ENCODE measurements at places on chromosomes 11 and 22.

DNA sequence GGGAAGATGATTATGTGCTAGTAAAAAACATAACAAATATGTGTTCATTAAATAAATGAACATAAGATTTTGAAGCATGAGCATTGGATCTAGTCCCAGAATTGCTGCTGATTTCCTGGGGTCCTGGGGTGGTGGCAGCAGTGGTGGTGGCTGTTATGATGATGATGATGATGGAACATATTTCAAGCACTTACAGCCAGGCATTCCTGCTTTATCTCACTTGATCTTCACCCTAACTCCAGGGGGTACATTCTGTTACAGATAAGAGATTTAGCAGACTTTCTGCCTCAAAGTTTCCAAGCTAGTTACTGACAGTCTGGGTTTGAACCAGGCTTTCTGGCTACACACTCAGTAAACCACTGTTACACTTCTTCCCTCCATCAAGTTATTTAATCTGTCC lies 5.2 kb downstream of the TRAPPC4 start:
- DNase-seq: no peak

DNA sequence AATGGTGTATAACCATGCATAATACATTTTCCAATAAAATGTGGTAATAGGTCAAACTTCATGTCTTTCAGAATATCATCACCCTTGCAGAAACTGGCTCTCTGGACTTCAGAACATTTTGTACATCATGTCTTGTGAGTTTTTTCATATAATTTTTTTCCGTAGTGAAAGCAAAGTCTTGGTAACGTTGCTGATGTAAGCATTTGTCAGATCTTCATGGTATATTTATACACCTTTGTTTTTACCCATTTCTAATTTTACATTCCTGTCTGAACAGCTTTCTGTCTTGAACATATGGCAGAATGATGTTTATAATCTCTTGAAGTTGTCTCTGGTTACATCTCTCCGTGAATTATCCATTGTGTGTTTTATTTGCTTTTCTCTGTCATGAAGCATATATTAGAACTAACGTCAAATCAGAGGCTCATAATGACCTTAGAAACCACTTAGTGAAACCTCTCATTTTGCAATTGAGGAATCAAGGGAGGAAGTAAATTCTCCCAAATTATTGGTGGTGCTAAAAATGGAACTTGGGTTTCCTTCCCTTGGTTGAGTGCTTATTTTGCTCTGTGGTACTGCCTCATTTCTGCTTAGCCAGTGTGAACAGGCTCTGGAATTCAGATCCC lies 37.4 kb downstream of the CSRP3 start:
- no peak for DNase-seq

GRCh38 chr22:33903012-33903411 lies 17.3 kb downstream of the LARGE1 start:
- DNase-seq: no peak

DNA sequence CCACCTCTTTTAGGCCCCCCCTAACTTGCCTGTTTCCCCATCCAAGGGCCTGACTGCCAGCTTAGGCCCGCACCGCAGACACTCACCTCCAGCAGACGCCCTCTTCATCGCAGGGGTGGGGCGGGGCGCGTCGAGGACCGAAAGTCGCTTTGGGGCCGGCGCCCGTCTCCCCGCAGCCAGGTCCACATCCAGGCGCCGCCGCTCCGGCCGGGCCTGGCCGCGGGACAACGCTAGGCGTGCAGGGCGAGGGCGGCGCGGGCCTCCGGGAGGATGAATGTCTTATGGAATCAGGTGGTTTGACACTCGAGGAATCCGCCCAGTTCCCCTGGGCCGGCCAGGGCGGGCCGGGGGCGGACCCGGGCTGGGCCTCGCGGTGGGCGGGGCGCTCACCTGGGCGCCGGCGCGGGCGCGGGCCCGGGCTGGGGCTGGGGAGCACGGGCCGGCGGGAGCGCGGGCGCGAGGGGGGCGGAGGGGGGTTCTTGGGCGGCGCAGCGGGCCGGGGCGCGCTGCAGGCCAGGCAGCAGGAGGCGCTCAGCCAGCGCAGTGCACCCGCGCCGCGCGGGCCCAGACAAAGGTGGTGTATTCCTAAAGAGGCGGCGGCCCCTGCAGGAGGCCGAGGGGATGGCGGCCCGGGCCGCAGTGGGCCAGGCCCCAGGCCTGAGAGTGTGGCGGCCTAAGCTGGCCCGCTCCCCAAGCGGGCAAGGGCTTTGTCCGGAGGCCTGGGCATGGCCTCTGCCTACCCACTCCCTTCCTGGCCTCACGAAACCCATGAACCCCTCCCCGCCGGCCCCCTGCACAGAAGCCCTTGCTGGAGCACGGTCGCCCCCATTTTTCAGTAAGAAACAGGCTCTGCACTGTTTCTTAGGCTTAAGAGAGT lies 177.6 kb downstream of the IGLL1 start:
- no peak for DNase-seq

GRCh38 chr11:134362192-134362901 lies 30.6 kb downstream of the GLB1L2 start:
- DNase-seq: no peak

GRCh38 chr11:35414311-35414710 lies 5.0 kb downstream of the SLC1A2 start:
- DNase-seq: no peak

- no peak for DNase-seq
These were observed 74.1 kb downstream of the COMMD9 start for GRCh38 chr11:36214976-36215692.

DNA sequence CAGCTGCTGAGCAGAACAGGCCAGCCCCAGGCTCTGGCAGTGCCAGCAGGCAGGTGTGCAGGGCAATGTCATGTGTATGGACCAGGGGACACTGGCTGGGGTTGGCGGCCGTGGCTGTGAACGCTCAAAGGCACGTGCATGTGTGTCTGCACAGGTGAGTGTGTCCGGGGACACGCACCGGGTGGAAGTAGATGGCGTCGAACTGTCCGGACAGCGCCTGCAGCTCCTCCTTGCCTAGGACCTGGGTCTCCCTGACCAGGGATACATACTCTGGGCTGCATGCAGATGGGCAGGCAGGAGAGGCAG lies 863 bp downstream of the HDAC10 start:
- no peak for DNase-seq

DNA sequence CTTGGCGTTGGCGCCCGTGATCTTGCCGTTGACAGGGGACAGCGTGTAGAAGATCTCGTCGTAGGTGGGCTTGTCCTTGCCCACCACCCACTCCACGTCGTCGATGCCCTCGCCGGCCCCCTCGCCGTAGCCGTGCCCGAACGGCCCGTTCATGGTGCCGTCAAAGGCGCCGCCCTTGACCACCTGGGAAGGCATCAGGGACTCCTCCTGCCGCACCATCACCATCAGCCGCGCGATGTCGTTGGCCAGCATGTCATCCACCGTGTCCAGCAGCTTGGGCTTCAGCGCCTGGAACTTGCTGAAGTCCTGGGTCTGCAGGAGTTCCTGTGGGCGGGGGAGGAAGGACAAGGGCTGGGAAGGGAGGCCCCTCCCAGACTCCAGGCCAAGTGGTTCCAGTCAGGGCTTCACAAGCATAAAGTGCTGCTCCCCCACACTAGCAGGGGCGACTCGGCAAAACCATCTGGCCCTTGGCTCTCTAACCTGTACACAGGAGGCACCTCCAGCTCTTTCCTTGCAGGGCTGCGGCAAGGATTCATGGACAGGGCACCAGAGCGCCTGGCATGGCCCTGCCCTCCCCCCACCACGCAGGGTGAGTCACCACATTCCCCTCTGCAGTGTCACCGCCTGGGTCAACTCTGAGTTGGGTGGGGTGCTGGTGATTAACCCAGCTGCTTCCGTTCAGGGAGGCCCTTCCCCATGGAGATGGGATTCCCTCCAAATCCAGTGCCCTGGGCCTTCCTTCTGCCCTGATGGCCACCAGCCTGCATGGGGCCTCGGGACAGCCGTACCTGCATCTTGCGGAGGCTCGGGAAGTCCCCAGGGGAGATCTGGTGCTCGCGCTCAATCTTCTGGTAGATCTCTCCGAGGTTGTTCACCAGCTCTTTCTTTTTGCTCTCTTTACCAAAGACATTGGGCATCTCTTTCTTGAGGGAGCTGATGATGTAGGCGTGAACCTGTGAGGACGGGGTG lies 10.4 kb upstream of the CDC42BPG start:
- DNase-seq: no peak

- DNase-seq: no peak
These were observed 12.7 kb upstream of the CTSD start for GRCh38 chr11:1776331-1776851.

GRCh38 chr22:33652615-33653014 lies 267.7 kb downstream of the LARGE1 start:
- DNase-seq: no peak

DNA sequence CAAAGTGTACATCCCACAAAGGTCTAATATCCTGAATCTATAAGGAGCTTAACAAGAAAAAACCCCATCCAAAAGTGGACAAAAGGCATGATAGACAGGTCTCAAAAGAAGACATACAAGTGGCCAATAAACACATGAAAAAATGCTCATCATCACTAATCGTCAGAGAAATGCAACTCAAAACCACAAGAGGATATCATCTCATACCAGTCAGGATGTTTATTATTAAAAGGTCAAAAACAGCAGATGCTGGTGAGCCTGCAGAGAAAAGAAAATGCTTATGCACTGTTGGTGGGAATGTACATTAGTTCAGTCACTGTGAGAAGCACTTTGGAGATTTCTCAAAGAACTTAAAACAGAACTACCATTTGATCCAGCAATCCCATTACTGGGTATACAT lies 12.7 kb downstream of the LGALS12 start:
- DNase-seq: no peak

- DNase-seq: no peak
These were observed 23.4 kb upstream of the GPR83 start for GRCh38 chr11:94424662-94425061.

- DNase-seq: no peak
These were observed 19.6 kb upstream of the PRODH start for GRCh38 chr22:18955696-18956095.

GRCh38 chr11:96168623-96169022 lies 174.4 kb downstream of the MAML2 start:
- DNase-seq: no peak

DNA sequence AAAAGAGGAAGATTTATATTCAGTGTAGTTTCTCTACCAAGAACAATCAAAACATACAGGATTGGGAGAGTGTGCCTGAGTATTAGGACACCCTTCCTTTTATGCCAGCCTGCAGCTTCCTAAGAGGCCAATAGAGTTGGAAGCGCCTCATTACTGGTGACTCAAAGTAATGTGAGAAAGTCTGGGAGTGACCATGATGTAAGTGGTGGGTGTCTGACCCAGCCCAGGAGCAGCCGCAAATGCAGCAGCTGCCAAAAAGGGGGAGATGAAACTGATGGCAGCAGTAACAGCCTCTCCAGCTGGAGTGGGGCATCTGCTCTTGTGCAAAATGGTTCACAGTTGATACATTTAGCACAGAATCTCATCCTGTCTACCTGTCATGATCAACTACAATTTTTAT lies 62.0 kb downstream of the ZNF280B start:
- DNase-seq: no peak

GRCh38 chr11:125242141-125242775 lies 77.7 kb downstream of the PKNOX2 start:
- no peak for DNase-seq

DNA sequence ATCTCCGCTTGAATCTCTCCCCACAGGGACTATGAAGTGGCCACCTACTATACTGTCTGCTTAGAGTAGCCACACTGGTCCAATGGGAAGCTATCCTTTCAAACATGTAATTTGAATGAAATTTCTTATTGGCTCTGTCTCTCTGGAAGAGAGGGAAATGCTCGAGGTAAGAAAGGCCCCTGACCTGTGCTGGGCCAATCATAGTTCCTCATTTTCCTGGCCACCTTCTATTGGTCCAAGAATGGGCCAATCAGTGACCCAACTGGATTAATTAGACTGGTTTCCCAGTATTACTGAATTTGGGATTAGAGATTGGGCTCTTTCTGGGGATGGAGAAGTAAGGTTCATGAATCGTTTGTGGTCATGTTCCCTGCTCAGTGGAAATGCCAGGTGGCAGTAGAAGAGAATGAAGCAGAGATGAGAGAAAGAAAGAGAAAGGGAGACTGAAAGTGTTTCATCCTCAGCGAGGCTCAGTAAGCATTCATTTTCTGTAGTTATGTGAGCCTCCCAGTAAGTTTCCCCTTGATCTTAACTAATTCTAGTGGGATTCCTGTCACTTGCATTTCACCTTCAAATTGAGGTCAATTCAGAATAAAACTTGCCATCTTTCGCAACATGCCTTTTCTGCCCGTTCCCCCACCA lies 8.4 kb upstream of the MMP20 start:
- no peak for DNase-seq
